ENCODE measurements at places on chromosomes 2 and 18.

DNA sequence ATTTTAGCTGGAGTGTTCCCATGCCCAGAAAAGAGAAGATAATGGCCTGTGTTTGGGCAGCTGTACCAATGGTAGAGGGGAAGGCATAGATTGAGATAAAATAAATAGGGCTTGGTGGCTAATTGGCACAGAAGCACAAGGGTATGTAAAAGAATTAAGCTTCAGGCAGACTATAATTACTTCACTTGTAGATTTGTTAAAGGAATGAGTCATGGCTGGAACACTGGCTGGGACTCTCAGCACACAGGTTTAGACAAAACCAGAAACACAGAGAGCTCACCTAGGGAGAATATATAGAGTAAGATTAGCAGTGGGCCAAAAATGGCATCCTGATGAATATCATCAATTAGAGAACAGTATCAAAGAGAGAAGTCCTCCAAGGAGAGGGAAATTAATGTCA, 198.3 kb upstream of the FIGN start:
- DNase-seq: no peak

- no peak for DNase-seq
Observed at GRCh38 chr2:111958901-111959300, 60.5 kb downstream of the MERTK start.

- DNase-seq: no peak
Observed at GRCh38 chr2:195181059-195181705, 475.8 kb upstream of the SLC39A10 start.

DNA sequence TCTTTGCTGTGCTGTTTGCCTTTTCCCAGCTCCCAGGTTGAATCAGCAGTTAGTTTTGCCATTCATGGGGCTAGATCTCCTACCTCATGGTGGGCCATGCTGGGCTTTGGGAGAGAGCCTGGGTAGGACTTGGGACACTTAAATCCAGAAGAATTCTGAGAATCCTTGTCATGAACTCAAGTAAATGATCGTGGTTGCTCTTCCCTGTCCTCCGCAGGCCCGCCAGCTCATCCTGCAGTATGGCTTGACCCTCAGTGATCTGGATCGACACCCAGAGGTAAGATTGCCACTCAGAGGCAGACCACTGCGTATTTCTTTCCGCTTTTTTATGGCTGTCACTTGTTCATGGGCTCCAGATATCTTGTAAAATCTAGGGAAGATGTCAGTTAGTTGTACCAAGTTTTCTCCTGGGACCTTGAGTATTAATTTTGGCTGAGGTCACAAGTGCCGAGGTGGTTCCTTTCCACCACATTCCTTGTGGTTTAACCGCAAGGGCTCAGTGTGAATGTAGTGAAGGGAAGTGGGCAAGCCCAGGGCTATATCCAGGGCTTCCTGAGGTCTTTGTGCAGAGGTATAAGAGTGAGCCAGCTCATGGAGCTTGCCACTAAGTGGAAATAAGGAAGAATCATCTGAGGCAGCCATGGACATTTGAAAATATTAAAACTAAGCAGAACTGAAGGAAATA, 37.7 kb downstream of the RPIA start:
- DNase-seq: no peak

GRCh38 chr2:196117214-196117705, 48.6 kb upstream of the DNAH7 start:
- DNase-seq: no peak

GRCh38 chr2:10469955-10470608, 22.0 kb upstream of the ODC1 start:
- no peak for DNase-seq

DNA sequence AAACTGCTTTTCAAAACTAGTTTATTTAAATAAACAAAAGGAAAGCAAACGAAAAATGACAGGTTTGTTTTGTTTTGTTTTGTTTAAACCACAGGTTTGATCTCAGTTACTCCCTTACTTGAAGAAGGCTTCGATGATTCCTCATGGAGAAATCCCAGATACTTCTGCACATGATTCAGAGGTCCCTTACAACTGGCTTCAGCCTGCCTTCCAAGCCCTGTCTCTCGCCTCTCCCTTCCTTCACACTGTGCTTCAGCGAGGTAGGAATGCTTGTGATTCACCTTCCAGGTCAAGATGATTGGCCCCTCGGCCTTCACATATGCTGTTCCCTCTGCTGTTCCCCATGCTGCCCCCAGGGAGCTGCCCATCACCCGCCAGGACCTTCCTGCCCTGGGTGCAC, 104.1 kb upstream of the ITGA6 start:
- DNase-seq: no peak

DNA sequence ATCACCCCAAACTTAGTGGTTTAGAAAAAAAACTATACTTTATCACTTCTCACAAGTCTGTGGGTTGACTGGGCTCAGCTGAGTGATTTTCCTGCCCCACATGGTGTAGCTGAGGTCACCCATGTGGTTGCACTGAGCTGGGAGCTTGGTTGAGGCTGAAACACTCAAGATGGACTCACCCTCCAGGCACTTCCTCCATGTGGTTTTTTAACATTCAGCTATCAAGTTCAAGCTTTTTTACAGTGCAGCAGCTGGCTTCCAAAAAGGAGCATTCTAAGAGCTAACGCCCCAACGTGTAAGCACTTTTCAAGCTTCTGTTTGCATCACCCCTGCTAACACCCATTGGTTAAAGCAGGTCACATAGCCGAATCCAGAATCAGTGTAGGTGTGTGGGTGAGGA, 105.9 kb upstream of the CREB1 start:
- DNase-seq: no peak

- no peak for DNase-seq
Observed at GRCh38 chr2:159933040-159933726, 129.2 kb downstream of the PLA2R1 start.

- no peak for DNase-seq
Observed at GRCh38 chr18:70998490-70998889, 709.6 kb downstream of the SOCS6 start.

GRCh38 chr2:32128636-32129035, 37.0 kb upstream of the SLC30A6 start:
- no peak for DNase-seq

DNA sequence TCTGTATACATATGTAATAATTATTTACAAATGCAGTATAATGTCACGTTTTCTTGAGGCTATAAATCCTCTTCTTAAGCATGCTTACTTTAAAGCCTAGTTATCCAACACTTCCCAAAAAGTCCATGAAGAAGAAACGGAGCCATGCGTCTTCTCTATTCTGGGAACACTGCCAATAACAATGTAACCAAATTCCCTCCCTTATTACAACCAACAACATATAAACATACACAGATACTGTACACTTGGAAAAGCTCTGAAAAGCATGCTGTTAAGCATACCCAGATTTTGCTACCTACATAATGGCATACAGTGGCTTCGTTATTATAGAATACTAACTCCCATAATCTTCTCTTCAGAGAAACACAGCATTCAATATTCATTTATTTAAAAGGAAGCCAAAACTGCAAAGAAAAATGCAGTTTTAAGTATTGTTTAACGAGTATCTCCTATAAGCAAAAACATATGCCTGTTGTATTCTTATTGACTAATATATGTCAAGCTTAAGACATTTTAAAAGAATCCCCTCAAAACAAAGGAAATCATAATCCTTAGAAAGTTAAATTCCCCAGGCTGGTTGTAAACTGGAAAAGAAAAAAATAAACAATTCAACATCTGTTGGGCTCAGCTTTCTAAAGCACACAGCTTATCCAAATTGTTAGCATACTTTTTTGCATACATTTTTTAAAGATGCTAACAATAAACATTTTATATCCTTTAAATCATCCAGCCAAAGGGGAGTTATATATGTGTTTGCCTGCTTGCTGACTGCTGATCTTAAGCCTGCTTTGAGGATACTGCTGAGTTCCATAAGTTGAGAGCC, 83.4 kb downstream of the SLC25A12 start:
- no peak for DNase-seq

- no peak for DNase-seq
Observed at GRCh38 chr2:207491086-207491485, 38.7 kb upstream of the CREB1 start.

DNA sequence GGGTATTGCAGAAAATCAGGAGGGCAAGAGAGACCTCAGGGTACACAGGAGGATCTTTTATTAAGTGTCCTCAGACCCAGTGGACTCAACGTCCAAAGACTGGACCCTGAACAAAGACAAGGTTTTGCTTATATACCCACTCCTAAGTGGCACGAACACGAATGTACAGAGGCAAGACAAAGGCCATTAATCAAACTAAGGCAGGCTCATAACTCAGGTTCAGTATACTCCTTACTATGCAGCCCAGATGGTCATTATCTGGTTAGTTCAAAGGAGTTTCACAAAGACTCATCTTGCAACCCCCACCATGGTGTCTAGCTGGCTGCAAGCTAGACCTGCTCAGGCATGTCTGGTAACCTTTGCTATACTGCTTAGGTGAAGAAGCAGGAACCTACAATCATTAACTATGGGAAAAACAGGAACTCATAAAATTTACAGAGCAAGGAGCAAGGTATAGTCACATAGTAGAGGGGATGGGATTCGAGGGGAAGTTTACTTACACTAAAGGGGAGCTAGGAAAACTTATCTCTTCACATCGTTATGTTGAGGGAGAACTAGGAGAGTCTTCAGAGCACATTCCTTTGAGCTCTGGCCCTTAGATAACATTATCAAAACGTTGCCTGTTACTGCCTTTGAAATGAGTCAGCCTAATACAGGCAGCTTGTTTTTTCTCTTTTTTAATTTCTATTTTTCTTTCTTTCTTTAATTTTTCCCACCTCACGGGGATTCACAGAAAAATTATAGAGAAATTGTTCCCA, 33.9 kb downstream of the SLC4A3 start:
- DNase-seq: no peak

DNA sequence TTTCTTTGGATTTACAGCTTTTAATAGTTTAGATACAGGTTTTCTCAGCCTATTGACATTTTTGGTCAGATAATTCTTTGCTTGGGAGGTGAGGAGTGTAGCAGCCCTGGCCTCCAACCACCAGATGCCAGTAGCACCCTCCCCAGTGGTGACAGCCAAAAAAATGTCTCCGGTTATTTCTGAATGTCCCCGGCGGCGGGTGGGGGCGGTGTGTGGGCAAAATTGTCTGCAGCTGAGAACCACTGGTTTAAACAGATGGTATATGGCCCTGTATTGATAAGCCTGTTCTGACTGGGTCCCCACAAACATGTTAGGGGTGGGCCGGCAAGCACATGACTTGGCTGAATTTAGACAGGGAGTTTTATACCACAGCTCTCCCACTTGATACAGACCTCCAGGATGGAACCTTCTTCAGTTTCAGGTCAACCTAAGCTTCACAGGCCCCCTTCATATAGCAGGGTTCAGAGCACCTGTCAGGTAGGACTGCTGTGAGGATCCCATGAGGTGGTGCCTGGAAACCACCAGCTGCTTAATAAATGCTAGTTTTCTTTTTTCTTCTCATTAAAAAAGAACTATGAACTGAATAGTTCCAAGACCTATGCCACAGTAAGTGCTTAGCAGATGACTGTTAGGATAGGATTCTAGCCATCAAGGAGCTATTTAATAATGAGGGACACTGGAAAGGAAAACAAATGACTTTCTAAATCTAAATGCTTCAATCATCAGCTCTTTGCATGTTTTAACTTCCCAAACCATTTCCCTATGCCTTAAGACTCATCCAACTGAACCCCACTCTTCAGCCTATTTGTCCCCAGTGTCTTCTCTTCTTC, 18.1 kb downstream of the LPIN2 start:
- DNase-seq: no peak

- no peak for DNase-seq
Observed at GRCh38 chr18:48569915-48570264, 31.1 kb downstream of the CTIF start.

DNA sequence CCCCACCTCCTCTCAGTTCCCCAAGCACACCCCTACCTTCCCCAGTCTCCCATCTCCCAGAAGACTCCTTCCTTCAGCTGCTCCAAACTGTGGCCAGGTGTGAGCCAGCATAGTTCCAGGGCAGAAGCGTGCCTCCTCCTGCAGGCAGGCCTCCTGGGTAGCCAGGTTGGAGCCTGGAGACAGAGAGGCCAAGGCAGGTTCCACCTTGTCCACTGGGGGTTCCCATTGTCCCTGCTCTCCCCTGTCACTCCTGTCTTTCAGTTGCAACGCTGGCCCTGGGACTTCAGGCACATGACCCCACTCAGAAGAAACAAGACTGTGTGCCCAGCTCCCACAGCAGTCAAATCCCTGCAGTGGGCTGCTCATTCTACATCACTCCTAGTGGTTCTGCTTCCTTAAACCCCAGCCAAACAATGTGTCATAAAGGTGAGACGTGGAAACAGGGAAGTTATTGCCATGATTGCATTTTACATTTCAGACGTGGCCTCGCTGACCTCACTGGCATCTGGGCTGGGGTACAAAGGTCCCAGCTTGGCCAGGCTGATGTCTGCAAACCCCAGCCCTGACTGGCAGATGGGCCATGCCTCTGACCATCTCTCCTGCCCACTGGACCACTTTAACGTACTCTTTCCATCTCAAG, 96.5 kb upstream of the BOD1L2 start:
- no peak for DNase-seq

GRCh38 chr2:70627211-70627898, 73.7 kb upstream of the TGFA start:
- no peak for DNase-seq

DNA sequence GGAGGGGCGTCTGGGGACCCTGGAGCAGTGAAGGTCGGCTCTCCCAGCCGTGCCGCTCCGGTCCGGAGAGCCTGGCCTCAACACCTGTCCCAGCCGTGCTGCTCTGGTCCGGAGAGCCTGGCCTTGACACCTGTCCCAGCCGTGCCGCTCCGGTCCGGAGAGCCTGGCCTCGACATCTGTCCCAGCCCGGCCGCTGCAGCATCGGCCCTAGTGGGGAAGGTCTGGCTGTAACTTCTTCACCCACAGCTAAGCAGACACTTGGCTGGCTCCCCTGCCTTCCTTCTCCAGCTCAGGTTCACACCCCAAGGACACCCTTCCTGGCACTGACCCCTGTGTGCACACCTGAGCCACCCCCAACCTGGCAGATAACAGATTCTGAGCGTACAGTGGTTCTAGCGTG, 4.6 kb downstream of the KCNG2 start:
- DNase-seq: no peak

GRCh38 chr2:26170795-26171194, 2.1 kb upstream of the GAREM2 start:
- DNase-seq: no peak

DNA sequence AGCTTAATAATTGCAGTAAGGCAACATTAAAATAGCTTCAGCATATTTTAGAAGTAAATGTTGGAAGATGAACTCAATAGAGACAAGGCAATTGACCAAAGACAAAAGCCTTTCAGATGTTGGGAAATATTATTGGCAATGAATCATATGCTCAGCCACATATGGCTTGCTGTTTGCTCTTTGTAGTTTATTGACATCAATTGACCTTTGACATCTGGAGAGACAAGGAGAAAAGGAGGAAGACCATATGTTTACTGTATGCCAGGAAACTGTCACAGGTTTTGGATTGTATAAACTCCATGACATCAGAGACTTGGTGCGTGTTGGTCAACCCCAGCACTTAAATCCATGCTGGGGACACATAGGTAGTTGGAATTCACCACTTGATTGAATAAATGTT, 60.6 kb upstream of the SLC16A14 start:
- DNase-seq: no peak

- DNase-seq: no peak
Observed at GRCh38 chr2:109164739-109165221, 35.8 kb downstream of the SH3RF3 start.

All from nephron progenitor cell (in vitro differentiated cells).